ENCODE measurements at places on chromosomes 7 and 10.

GRCh38 chr10:24722131-24722675 is 1.5 kb downstream of the ARHGAP21 start:
- DNase-seq, result no peak

DNA sequence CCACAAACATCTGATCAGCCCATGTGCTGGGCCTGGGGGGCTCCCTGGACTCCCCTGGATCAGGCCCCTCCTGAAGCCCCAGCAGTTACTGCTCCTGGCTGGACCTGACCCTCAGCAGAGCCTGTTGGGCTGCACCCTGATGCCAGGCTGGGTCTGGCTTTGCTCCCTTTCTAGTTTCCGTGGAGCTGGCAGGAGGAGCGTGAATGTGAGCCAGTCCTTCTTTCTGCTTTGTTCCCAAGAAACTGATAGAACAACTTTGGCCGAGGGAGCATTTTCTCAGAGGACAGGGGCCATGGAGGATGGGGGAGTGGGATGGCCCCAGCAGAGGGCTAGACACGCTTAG is 128.2 kb downstream of the NEURL1 start:
- no peak for DNase-seq

DNA sequence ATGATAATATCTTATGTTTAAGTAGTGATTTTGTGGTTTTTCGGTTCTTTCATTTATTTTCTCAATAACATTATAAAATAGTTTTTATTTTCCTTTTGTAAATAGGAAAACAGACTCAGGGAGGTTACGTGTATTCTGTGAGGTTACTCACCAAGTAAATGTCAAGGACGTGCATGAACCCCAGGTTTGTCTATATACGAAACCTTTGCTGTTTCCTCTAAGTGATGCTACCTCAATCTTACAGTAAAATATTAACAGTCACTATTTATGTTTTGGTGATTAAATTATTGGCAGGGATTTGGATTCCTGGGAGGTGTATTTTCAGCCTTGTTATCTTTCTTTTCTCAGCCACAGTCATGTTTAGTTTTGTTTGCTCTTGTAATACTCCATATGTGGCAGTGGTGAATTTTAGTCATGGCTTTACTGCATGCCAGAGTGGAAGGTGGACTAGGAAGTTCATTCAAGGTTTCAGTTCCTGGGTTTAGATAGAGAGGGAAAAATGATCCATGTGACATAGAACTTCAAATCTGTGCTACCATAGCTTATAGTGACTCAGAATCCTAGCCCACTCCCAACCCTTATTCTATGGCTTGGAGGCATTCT is 139.9 kb downstream of the ARL4A start:
- no peak for DNase-seq

DNA sequence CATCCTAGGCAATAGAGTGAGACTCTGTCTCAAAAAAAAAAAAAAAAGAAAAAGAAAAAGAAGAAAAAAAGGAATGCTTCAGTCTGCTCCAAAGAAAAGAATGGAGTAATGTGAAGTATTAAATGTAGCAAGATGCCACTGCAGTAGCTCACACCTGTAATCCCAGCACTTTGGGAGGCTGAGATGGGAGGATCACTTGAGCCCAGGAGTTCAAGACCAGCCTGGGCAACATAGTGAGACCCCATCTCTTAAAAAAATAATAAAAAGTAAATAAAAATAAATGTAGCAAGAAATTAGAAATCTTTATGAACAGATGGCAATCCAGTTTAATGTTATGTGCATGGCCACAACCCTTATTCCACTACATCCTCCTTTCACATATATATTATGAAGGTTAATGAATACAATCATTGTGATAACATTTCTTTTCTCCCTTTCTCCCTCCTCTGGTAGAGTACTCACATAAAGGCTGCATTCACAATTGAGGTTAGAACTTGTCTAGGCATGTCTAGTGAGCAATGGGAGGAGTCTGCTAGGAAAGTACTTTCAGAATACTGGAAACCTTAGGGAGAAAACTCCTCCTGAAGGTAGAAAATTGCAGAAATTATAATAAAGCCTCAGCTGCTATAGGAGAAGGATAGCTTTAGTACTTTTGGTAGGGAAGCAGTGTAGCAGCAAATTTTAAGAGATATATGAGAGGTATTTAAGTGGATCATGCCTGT is 20.4 kb downstream of the KLLN start:
- peak; percentile 62 for DNase-seq

Data from COLO829 (cell line).